ENCODE measurements at places on chromosomes 16 and 17. TPM values are rescaled to one million over a fixed set of nuclear protein-coding genes. Genes with fewer than 3 reads are reported as not detected.

Gene OSGIN1
- total RNA-seq: 90.9 TPM

Gene ABCC6
- total RNA-seq: 0.24 TPM

Gene CCT6B
- total RNA-seq: 0.96 TPM

Gene MYLK3
- total RNA-seq: 1.1 TPM

Gene LRRC75A
- total RNA-seq: 5.1 TPM

Gene SPDYE4
- total RNA-seq: not detected

Gene KRT33A
- not detected for total RNA-seq

Gene RPH3AL
- total RNA-seq: 4.5 TPM

Gene CMTM1
- total RNA-seq: 1.1 TPM

Gene PYCARD
- 141 TPM for total RNA-seq

Measured in SK-MEL-5 (cell line).